Colonic mucosa (tissue), 4 donors: ENCODE measurements at places on chromosomes 4 and X. TPM values are rescaled to one million over a fixed set of nuclear protein-coding genes. Genes with fewer than 3 reads are reported as not detected.
A peak's percentile ranks its signal among the peaks of the same experiment; 100 is the strongest.

RNF212 gene
- total RNA-seq, result 2.5 TPM

GRCh38 chrX:45191820-45192409, 8.8 kb downstream of the DIPK2B start:
- H3K27ac ChIP-seq, result no peak overlapping the region
- H3K36me3 ChIP-seq, result no peaks in the 10 kb centered on the region
- no peak for DNase-seq
- peaks cover 6% of the 10 kb centered on the region for H3K27me3 ChIP-seq

DNA sequence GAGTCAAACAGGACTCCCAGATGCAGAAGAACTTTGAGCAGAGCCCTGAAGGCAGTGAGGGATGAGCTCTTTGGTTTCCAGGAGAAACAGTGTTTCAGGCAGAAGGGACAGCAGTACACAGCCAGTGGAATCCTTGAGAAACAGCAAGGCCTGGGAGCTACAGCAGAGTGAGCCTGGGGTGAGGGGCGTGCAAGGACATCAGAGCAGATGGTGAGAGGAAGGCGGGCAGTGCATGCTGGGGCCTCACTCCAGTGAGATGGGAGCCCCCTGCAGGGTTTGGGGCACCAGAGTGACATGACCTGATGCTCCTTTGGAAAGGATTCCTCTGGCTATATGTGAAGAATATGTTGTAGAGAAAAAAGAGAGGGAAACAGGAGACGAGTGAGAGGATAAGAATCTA, 98.1 kb upstream of the EGFL6 start:
- H3K4me1 ChIP-seq, result no peaks in the 10 kb centered on the region
- no peak overlapping the region for H3K27ac ChIP-seq
- H3K4me3 ChIP-seq, result no peak overlapping the region
- no peak for DNase-seq
- H3K27me3 ChIP-seq, result no peaks in the 10 kb centered on the region

DNA sequence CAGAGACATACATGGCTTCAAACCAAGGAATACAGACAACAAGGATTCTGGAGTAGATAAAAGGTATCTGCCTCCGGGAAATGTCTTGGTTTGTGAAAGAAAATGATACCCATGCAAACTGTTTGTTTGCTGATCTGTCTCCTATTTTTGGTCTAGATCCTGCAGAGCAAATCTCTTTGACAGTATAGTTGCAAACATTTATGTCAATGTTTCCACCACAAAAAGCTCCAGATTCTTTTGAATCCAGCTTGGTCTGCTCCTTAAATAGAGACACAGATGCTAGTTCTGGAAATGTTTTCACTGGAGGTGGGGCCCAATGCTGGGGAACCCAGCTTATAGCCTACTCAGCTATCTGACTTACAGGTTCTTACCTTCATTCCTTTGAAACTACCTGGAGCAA, 119.7 kb downstream of the ATG4A start:
- no peaks in the 10 kb centered on the region for H3K27me3 ChIP-seq
- H3K27ac ChIP-seq, result no peak overlapping the region
- no peak for DNase-seq
- no peaks in the 10 kb centered on the region for H3K4me1 ChIP-seq
- H3K4me3 ChIP-seq, result no peak overlapping the region

FAM184B gene
- 0.19 TPM for total RNA-seq

DNA sequence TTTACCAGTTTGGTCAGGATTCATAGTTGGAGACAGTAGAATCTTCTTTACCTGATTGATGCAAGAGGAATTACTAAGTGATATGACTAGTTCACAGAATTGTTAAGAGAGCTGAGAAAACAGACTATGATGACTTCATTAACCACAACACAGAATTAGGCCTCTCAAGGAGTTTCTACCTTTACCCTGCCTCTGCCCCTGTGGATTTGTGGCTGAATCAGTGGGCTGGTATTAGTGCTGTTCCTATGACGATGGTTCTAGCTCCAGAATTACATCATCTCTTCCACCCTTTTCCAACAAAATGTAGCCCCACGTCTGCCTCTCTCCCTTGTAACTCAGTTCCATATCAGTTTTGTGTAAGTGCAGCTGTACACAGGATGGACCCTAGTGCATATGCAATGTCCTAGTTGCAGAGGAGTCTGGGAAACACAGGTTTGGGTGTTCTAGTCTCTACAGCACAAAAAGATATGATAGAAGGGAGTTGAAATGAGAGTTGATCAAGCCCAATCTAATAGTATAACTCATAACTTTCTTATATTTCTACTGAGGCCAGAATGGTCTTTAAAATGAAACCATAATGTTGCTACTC, 99.3 kb downstream of the ANXA5 start:
- no peak overlapping the region for H3K4me3 ChIP-seq
- no peaks in the 10 kb centered on the region for H3K4me1 ChIP-seq
- no peaks in the 10 kb centered on the region for H3K36me3 ChIP-seq
- H3K27ac ChIP-seq, result no peak overlapping the region
- DNase-seq, result no peak

GRCh38 chrX:12434493-12434892, 296.2 kb downstream of the FRMPD4 start:
- H3K4me3 ChIP-seq, result no peak overlapping the region
- H3K27me3 ChIP-seq, result no peaks in the 10 kb centered on the region
- no peaks in the 10 kb centered on the region for H3K4me1 ChIP-seq
- H3K27ac ChIP-seq, result no peak overlapping the region
- H3K36me3 ChIP-seq, result no peaks in the 10 kb centered on the region

DNA sequence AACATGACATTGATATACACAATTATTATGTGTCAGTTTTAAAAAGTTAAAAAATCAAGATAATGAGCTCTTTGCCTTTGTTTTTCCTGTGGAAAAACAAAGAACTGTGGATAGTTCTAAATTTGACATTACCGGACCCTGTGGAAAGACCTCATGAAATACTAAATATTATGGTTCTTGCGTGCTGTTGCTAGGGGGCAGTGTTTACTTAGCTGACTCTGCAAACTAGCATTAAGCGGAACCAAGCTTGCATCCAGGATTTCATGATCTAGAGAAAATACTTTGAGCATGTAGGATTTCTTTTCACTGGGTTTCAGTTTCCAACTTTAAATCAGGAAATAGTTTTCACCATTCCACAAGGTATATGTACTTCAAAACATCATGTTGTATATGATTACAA, 33.6 kb downstream of the CLCN4 start:
- no peak overlapping the region for H3K27ac ChIP-seq
- H3K4me3 ChIP-seq, result no peak overlapping the region
- H3K27me3 ChIP-seq, result no peaks in the 10 kb centered on the region

DNA sequence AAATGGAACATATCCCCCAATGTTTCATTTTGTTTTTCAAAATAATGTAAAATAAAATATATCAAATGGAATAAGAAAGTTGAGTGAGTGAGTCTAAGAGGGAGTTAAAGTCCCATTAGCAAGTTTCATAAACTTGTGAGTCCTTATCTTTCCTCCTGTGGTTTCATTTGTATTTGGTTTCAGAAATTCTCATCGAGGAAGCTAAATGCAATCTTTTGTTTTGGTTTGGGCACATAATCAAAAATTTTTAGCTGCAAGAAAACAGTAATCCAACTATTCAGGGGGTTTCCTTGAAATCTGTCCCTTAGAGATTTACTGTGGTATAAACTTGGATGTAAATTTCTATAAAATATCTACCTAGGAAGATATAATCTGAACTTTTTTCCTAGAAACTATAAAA, 124.2 kb downstream of the CAMK2D start:
- no peak overlapping the region for H3K27ac ChIP-seq
- no peak for DNase-seq
- H3K27me3 ChIP-seq, result no peaks in the 10 kb centered on the region
- H3K36me3 ChIP-seq, result no peaks in the 10 kb centered on the region
- peaks cover 11% of the 10 kb centered on the region for H3K4me1 ChIP-seq

DNA sequence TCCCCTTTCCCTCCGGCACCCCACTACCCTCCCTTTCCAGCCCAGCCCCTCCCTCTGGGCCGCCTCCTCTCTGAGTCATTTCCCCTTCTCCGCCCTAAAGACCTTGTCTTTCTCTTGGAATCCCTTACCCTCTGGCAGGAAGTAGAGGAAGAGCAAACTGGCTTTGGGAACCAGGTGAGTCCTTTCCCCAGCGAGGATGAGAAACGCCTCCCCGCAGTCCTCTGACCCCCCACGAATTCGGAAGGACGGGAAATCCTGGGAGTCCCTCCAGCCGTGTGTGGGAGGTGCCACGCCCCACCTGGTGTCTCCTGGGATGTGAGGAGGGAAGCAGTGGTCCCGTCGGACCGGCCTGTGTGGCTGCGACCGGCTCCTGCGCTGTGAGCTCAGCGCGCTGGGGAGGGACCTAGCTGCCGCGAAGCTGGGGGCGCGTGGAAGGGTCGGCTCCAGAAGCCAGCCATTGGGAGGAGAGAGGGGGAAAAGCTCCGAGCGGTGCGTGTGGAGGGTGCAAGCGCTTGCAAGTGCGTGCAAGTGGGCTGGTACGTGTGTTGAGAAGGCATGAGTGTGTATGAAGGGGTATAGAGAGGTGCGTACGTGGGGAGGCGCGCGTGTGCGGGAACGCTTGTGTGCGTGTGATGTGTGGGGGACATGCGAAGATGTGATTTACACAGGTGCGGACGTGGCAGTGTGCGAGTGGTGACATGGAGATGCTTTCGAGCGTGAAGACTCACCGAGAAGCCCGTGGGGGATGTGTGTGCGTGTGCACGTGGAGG, 46.3 kb downstream of the TEX13B start:
- H3K27me3 ChIP-seq, result no peaks in the 10 kb centered on the region
- DNase-seq, result no peak
- no peak overlapping the region for H3K27ac ChIP-seq
- H3K4me3 ChIP-seq, result no peak overlapping the region
- H3K4me1 ChIP-seq, result no peaks in the 10 kb centered on the region

DNA sequence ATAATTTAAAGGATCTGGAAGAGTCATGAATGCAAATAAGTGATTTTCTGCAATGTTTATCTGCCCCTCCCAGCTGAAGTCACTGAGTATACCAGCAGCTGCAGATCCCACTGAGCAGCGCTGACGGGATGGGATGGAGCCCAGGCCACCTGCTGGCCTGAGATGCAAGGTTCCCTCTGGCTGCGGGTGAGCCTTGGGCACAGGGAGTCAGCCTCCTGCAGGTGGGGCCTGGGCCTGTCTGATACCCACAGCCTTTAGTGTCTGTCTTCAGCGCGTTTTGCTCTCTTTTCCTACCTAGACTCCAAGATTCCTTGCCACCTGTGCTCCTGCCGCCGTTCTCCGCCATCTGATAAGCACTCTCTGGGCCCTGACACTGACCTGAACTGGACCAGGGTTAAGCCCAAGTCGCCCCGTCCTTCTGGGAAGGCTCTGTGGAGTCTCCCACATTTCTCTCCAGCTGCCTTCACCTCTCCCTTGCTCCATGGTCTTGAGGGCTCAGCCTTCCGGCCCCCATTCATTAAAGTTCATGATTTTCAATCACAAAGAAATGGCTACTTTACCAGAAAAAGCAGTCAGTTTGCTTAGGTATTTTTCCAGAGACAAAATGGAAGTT, 223.1 kb upstream of the FAT1 start:
- no peak overlapping the region for H3K4me3 ChIP-seq
- no peaks in the 10 kb centered on the region for H3K36me3 ChIP-seq
- DNase-seq, result peak; percentile 75
- peaks cover 16% of the 10 kb centered on the region for H3K4me1 ChIP-seq
- H3K27me3 ChIP-seq, result no peaks in the 10 kb centered on the region

GRCh38 chr4:142671516-142671915, 174.6 kb downstream of the INPP4B start:
- H3K27me3 ChIP-seq, result no peaks in the 10 kb centered on the region
- no peaks in the 10 kb centered on the region for H3K36me3 ChIP-seq
- no peak overlapping the region for H3K27ac ChIP-seq
- H3K4me3 ChIP-seq, result no peak overlapping the region
- H3K4me1 ChIP-seq, result no peaks in the 10 kb centered on the region

- H3K4me3 ChIP-seq, result no peak overlapping the region
- no peaks in the 10 kb centered on the region for H3K36me3 ChIP-seq
- no peaks in the 10 kb centered on the region for H3K4me1 ChIP-seq
- H3K27ac ChIP-seq, result no peak overlapping the region
- DNase-seq, result no peak
- H3K27me3 ChIP-seq, result no peaks in the 10 kb centered on the region
Measured at GRCh38 chrX:20254712-20255299, 11.9 kb downstream of the RPS6KA3 start.

NPY5R gene
- not detected for total RNA-seq

DNA sequence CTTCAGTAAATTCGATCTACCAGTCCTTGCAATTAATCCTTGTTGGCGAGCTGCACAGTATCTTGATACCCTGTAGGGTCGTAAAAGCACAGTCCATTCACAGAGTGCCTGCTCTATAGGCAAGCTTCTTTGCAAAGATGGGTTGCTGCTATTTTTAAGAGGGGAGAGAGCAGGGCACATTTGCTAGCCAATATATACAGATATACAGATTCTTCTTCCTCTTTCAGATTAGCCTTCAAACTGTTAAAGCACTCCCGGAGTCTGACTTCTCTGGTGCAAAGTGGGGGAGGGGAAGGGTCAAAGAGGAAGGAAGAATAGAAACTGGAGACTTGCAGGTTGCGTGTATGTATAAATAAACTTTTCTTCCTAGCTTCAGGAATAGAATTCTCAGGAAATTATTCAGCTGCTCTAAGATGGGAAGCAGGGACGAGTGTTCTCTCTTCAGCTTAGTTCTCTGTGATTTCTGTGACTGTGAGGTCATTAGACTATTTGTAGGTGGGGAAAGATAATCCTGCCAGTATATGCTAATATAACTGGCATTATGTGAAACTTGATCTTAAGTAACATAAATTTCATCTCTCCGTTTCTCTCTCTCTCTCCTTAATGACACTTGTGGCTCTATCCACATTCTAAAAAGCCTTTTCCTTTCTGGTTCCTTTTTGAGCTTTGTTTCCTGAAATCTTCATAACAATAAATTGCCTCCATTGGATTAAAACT, at the start of gene CYSLTR1:
Gene CYSLTR1 (minus strand): TSS at position 242 of the 717 bp plus-strand sequence. CDS start 53,865 bp downstream, outside the sequence.
- peak within 1 kb of the TSS; percentile 14 for H3K4me3 ChIP-seq
- no peaks in the 10 kb centered on the region for H3K36me3 ChIP-seq
- no peak for DNase-seq
- H3K4me1 ChIP-seq, result no peaks in the 10 kb centered on the region

ZFP92 gene
- 0.10 TPM for total RNA-seq
